ENCODE measurements at places on chromosomes 11 and 22.

DNA sequence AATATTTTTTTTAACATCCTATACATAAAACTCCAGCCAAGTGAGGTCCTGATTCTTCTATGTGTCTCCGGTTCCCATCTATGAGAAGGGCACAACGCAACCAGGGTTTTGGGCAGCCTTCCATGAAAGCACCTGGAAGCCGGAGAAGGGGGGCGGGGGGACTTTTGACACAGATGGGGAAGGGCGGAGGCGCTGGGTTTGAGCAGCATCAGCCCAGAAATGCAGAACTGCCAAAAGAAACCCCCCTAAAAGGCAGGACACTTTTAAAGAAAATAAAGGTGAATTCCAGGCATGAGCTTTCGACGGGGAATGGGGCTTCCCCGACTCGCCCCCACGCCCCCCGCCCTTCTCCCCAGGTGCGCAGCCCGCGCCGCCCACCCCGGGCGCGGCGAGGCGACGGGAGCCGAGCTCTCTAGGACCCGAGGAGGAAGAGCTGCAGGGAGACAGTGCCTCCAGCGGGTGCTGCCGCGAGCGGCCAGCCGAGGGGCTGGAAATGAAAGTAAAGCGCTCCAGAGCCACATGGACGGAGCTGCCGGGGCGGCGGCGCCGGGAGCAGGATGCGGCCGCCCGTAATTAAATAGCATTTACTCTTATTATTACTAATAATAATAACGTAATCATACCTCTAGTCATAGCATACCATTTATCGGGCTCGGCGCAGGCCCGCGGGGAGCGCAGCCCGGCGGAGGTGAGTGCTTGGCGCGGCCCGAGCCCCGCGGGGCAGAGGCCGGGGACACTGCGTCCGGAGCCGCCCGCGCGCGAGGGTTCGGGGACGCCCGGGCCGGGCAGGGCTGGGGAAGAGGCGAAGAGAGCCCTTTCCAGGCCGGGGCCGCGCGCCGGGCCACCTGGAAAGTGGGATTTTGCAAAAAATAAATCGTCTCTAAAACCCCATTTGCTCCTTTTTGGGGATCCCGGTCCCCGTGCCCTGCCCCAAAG lies at the start of gene ZC3H7B:
Gene ZC3H7B (plus strand): TSS at position 441 of the 936 bp plus-strand sequence. CDS start 19,136 bp downstream, outside the sequence.
- peak; percentile 77 for DNase-seq

DNA sequence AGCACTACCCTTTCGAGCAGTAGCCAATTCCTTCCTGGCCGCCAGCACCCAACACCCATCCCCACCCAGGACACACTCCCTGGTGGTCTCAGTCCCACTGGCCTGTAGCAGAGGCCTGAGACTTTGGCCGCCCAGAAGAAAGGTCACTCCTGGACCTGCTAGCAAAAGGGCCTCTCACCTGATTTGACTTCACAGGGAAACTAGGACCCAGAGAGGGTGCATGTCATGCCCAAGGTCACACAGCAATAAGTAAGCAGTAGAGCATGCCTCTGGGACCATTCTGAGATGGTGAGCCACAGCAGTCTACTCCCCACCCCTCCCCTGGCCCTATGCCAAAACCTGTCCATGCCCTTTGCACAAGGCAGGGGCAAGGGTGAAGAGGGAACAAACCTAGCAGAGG lies 7.3 kb downstream of the ARRB1 start:
- DNase-seq = no peak

GRCh38 chr22:17268501-17269223 lies 49.4 kb upstream of the ADA2 start:
- no peak for DNase-seq

DNA sequence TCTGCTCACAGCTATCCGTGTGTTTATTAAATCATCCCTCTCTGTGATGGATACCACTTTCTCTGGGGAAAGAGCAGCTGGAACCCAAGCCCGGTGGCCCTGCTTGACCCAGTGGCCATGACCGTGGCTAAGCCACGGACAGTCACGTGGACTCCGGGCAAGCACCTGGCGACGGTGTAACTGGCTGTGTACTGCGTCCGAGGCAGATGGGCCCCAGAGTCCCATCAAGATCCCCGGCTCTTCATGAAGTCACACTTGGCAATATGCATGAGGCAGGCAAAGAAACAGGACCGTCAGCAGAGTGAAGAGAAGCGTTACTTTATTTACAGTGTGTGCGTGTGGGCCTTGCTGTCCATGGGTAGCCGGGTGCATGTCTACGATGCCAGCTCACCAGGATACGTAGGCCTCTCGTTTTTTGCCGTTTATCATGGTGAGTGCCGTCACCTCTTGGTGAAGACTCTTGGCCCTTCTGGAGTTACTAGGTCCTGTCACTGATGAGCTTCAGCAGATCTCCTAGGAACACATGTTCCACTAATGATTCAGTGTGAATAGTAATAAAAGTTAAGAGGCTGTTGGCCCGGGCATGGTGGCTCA lies 366.3 kb downstream of the TBC1D22A start:
- DNase-seq = no peak

- no peak for DNase-seq
These were observed 29.1 kb downstream of the KIAA1671 start for GRCh38 chr22:24981656-24982055.

DNA sequence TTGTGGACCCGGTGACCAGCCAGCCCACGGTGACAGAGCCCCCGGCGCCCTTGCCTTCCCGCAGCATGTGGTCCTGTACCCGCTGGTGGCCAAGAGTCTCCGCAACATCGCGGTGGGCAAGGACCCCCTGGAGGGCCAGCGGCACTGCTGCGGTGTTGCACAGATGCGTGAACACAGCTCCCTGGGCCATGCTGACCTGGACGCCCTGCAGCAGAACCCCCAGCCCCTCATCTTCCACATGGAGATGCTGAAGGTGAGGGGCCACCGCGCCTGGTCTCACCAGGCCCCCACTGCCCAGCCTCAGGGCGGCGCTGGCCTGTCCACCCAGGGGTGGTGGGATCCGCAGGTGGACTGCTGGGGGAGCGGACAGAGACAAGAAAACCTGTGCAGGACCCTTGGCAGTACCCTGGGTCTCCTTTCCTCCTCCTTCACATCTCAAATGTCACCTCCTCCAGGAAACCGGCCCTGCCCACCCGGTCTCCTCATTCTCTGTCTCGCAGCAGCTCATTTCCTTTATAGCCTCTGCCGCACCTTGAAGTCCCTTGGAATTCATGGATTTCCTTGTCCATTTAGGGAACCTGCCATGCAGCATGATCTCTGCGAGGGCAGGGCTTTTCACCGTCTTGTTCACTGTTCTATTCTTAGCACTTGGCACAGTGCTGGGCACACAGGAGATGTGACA lies 6.5 kb downstream of the AIP start:
- DNase-seq = no peak

- DNase-seq = no peak
These were observed 64.2 kb downstream of the DNAJC24 start for GRCh38 chr11:31433851-31434250.

DNA sequence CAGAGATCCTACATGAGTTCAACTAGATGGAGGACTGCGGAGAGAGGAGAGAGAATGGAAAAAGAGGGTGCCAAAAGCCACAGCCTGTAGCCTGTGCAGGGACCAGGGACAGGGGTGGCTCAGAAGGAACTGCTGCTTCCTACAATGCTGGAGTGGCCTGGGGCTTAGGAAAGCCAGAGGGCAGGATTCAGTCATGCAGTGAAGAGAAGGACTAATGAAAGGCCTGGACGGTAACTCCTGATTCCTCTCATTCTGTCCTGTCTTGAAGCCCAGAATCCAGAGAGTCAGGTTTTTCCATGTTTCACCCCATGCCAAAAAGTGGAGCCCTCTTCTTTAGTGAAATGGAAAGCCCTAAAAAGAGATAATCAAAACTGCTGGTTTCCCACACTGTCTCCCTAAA lies 48.4 kb upstream of the INCENP start:
- no peak for DNase-seq

- no peak for DNase-seq
These were observed 7.6 kb downstream of the XBP1 start for GRCh38 chr22:28792491-28793383.

GRCh38 chr11:119347940-119348605 lies 1.6 kb upstream of the MFRP start:
- no peak for DNase-seq
